ENCODE measurements at places on chromosomes 3 and 15. TPM values are rescaled to one million over a fixed set of nuclear protein-coding genes. Genes with fewer than 3 reads are reported as not detected.

GRCh38 chr15:80996247-80996646 is 4.5 kb upstream of the TLNRD1 start:
- H3K4me3 ChIP-seq = no peak overlapping the region
- H3K36me3 ChIP-seq = no peaks in the 10 kb centered on the region
- H3K4me1 ChIP-seq = peaks cover 26% of the 10 kb centered on the region
- no peak for DNase-seq

The MESD gene
- 14.4 TPM for total RNA-seq

The SERPINI1 gene
- total RNA-seq = 3.6 TPM

GRCh38 chr3:24222165-24222805 is 272.4 kb downstream of the THRB start:
- H3K27me3 ChIP-seq = peaks cover 31% of the 10 kb centered on the region
- no peak for DNase-seq
- no peaks in the 10 kb centered on the region for H3K4me1 ChIP-seq

- H3K27ac ChIP-seq = peak overlapping the region; percentile 66
- peak overlapping the region; percentile 31 for H3K4me3 ChIP-seq
- no peaks in the 10 kb centered on the region for H3K27me3 ChIP-seq
- peaks cover 40% of the 10 kb centered on the region for H3K4me1 ChIP-seq
- peak; percentile 21 for DNase-seq
- peaks cover 5% of the 10 kb centered on the region for H3K36me3 ChIP-seq
Measured at GRCh38 chr15:70528270-70528706, 235.1 kb downstream of the UACA start.

DNA sequence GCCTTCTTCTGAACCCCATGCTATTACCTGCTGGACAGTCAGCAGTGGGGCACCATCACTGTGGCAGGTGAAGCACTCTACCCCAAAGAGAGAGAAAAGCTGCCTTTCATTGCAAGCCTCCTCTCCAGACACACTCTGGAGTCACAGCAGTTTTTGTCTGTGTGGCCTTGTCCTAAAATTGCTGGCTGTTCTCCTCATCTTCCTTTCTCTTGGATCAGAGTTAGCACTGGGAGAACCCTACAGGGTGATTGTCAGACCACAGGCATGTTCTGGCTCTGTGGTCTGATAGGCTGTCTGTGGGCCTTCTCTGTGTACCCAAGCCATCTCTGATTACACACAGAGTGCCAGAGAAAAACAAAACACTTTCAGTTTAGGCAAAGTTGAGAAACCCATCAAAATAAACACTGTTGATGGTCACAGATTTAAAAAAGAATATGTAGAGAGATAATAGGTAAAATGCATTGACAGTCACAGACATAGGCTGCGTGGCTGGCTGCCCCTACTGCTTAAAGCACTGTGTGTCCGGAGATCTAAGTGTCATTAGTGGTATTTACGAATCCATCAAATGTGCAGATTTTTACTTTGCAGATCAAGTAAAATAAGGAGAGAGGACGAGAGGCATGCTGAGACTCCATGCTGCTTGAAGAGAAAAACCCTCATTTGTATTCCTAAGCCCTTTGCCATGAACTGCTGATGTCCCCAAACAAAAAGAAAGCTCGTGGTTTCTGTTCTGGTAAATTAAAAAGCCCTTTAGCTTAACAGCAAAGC is 689.9 kb downstream of the TUSC7 start:
- no peaks in the 10 kb centered on the region for H3K27me3 ChIP-seq
- no peak overlapping the region for H3K4me3 ChIP-seq
- H3K4me1 ChIP-seq = no peaks in the 10 kb centered on the region

The FSTL1 gene
- 1.1 TPM for total RNA-seq

The C3orf20 gene
- total RNA-seq = 0.12 TPM

GRCh38 chr3:178194539-178194938 is 341.7 kb upstream of the KCNMB2 start:
- no peaks in the 10 kb centered on the region for H3K27me3 ChIP-seq
- DNase-seq = no peak
- H3K4me1 ChIP-seq = no peaks in the 10 kb centered on the region
- H3K4me3 ChIP-seq = no peak overlapping the region
- H3K27ac ChIP-seq = peak overlapping the region; percentile 39

- peaks cover 27% of the 10 kb centered on the region for H3K4me1 ChIP-seq
- H3K27ac ChIP-seq = no peak overlapping the region
- no peak overlapping the region for H3K4me3 ChIP-seq
- no peaks in the 10 kb centered on the region for H3K27me3 ChIP-seq
- no peak for DNase-seq
Measured at GRCh38 chr3:196124608-196125007, 42.7 kb upstream of the TFRC start.

DNA sequence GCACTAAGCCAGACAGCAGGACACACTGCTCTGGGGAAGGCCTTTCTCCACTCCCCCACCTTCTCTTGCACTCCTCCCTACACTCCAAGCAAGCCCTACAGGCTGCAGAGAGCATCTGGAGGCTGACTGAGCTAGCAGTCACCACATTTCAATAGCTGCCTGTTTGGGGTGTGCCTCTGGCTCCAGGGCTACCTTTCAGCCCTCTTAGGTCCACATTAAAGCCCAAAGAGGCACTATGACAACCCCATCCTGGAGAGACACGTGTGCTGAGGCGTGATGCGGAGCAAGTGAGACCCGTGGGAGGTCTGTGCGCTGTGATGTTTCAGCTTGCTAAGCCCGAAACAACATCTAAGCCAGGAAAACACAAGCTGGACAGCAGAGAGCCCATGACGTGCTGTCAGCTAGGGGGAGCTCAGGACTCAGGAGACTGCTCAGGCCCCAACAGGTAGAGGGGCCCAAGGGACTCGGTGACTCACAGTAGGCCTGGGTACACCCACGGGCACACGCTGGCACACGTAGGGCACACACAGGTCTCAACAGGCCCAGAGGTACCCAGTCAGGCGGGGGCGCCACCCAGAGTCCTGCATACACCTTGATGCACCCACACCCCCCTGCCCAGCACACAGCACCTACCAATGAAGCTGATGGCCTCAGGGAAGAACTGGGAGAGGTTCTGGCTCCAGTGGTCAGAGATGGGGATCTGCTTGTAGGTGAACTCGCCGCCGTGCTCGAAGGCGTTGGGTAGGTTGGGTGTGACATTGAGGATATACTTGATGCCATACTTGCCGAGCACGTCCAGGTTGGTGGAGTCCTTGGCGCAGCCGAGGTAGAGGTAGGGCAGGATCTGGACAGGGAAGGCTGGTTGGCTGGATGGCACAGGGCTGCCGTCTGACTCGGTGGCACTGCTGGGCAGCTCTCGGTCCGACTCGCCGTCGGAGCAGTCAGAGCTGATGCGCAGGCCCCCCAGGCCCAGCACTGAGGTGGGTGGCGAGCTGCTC is 2.8 kb downstream of the DUSP7 start:
- H3K4me3 ChIP-seq = peak overlapping the region; percentile 93
- H3K36me3 ChIP-seq = peaks cover 5% of the 10 kb centered on the region
- no peak for DNase-seq
- no peaks in the 10 kb centered on the region for H3K27me3 ChIP-seq

- H3K27me3 ChIP-seq = no peaks in the 10 kb centered on the region
- H3K36me3 ChIP-seq = peaks cover 6% of the 10 kb centered on the region
- peak overlapping the region; percentile 99 for H3K27ac ChIP-seq
Measured at GRCh38 chr15:31352911-31353811, 26.5 kb downstream of the KLF13 start.

The AQP9 gene
- 3.5 TPM for total RNA-seq

DNA sequence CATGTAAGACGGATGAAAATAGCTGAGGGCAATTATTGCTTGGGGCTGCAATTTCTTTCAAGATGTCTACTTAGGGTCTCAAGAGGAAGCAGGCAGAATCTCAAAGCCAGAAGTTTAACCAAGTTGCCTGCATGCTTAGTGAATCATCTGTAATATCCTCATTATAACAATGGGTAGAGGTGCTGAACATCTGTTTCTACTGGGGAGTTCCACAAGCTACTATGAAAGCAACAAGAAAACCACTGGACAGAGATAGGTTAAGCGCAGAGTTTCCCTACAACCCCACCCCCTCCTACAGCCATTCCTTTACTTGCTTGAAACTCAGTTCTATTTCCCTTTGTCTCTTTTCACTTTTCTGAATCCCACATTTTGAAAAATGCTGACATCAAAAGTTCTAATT is 759.4 kb upstream of the GBE1 start:
- no peak overlapping the region for H3K27ac ChIP-seq
- no peak overlapping the region for H3K4me3 ChIP-seq
- DNase-seq = no peak
- no peaks in the 10 kb centered on the region for H3K36me3 ChIP-seq

- H3K4me3 ChIP-seq = no peak overlapping the region
- no peak overlapping the region for H3K27ac ChIP-seq
Measured at GRCh38 chr15:34001536-34001935, 33.2 kb downstream of the CHRM5 start.

- H3K4me3 ChIP-seq = no peak overlapping the region
- no peaks in the 10 kb centered on the region for H3K4me1 ChIP-seq
- peaks cover 2% of the 10 kb centered on the region for H3K36me3 ChIP-seq
Measured at GRCh38 chr3:114552527-114552812, 258.6 kb downstream of the TIGIT start.

- no peaks in the 10 kb centered on the region for H3K27me3 ChIP-seq
- H3K4me1 ChIP-seq = peaks cover 9% of the 10 kb centered on the region
- no peak for DNase-seq
- no peaks in the 10 kb centered on the region for H3K36me3 ChIP-seq
- no peak overlapping the region for H3K4me3 ChIP-seq
Measured at GRCh38 chr3:28328188-28329151, 20.1 kb upstream of the ZCWPW2 start.

The RETNLB gene
- total RNA-seq = not detected

DNA sequence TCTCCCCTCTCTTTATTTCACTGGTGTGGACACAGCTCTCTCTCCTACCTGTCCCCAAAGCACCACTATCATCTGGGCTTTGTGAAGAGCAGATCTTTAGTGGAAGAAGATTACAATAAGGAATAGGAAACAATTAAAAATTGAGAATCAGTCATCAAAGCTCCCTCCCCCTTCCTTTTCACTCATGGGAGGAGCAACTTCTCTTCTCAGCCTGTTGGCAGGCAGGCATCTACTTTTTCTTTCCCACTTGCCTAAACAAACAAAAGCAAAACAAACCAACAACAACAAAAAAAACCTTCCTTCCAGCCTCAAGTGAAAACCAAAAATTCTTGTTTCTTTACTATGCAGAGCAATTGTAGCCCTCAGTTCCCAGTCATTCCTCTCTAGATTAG is 125.5 kb upstream of the BHLHE40 start:
- peaks cover 46% of the 10 kb centered on the region for H3K4me1 ChIP-seq
- H3K27me3 ChIP-seq = no peaks in the 10 kb centered on the region
- H3K27ac ChIP-seq = peak overlapping the region; percentile 100
- DNase-seq = no peak
- H3K36me3 ChIP-seq = no peaks in the 10 kb centered on the region

The SLC2A2 gene
- total RNA-seq = not detected

- DNase-seq = no peak
- no peaks in the 10 kb centered on the region for H3K36me3 ChIP-seq
- no peak overlapping the region for H3K4me3 ChIP-seq
- no peaks in the 10 kb centered on the region for H3K4me1 ChIP-seq
Measured at GRCh38 chr3:70889162-70890019, 577.0 kb upstream of the MDFIC2 start.

- H3K36me3 ChIP-seq = no peaks in the 10 kb centered on the region
- H3K4me1 ChIP-seq = peaks cover 8% of the 10 kb centered on the region
- H3K27ac ChIP-seq = no peak overlapping the region
- H3K4me3 ChIP-seq = no peak overlapping the region
Measured at GRCh38 chr3:113241292-113242095, 30.1 kb downstream of the BOC start.

The BTLA gene
- total RNA-seq = 16.0 TPM

GRCh38 chr3:27625864-27626263 is 96.3 kb downstream of the EOMES start:
- H3K4me3 ChIP-seq = no peak overlapping the region
- no peak for DNase-seq
- no peak overlapping the region for H3K27ac ChIP-seq
- no peaks in the 10 kb centered on the region for H3K27me3 ChIP-seq
- H3K4me1 ChIP-seq = peaks cover 11% of the 10 kb centered on the region

The LRRC3B gene
- total RNA-seq = not detected

GRCh38 chr3:50303013-50303815 is at the start of gene HYAL1:
Gene HYAL1, minus strand, starts transcription at chr3:50303574. Its CDS starts 618 bp downstream, at chr3:50302956.
- peaks cover 19% of the 10 kb centered on the region for H3K4me1 ChIP-seq
- no peaks in the 10 kb centered on the region for H3K27me3 ChIP-seq
- DNase-seq = no peak
- H3K36me3 ChIP-seq = no peaks in the 10 kb centered on the region
- peak within 1 kb of the TSS; percentile 41 for H3K27ac ChIP-seq

DNA sequence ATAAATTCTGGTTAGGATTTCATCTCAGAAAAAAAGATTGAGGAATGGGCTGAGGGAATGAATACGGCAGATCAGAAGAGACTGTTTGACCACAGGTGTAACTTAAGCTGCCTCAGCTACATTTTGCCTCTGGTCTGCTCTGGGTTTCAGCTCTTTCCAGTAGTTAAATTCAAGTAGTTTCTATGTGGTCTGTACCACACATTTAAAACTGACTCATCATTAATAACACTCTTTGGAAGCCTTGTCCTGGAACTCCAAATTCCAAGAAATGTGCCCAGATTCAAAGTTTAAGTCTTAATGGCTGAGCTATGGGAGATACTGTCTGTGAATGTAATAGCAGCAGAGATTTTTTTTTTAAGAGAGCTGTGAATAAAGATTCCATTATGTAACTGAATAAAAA is 133.1 kb upstream of the IGSF10 start:
- H3K36me3 ChIP-seq = peaks cover 1% of the 10 kb centered on the region
- no peak for DNase-seq
- H3K27me3 ChIP-seq = peaks cover 4% of the 10 kb centered on the region
- no peak overlapping the region for H3K4me3 ChIP-seq
- H3K4me1 ChIP-seq = no peaks in the 10 kb centered on the region
- no peak overlapping the region for H3K27ac ChIP-seq

All from T-helper 17 cell (primary cell).